Endodermal cell (in vitro differentiated cells): ENCODE measurements at places on chromosomes 1 and 21. TPM values are rescaled to one million over a fixed set of nuclear protein-coding genes. Genes with fewer than 3 reads are reported as not detected.
A peak's percentile ranks its signal among the peaks of the same experiment; 100 is the strongest.

Gene HTR6
- total RNA-seq: 0.18 and 0.31 TPM in 2 replicates

Gene TRIM45
- 13.4 and 14.7 TPM in 2 replicates for total RNA-seq

Gene DPT
- not detected in 2 replicates for total RNA-seq

DNA sequence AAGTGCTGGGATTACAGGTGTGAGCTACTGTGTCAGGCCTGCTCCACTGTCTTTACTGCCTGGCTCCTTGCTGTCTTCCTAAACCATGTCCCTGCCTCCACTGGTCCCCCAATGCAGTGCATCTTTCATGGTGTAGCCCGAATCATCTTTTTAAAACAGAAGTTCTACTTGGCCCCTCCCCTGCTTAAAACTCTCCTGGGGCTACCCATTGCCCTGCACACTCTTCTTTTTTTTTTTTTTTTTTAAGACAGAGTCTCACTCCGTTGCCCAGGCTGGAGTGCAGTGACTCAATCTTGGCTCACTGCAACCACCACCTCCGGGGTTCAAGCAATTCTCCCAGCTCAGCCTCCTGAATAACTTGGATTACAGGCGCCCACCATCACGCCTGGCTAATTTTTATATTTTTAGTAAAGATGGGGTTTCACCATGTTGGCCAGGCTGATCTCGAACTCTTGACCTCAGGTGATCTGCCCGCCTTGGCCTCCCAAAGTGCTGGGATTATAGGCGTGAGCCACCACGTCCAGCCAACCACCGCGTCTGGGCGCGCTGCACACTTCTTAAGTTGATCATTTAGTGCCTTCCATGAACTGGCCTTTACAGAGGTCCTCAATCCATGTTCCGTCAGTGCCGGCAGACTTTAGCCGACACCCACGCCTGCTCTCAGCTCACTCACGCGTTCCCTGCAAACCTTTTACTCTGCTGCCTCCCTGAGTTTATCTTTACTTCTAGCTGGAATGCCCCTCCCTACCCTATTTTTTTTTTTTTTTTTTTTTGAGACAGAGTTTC lies 2.4 kb downstream of the FCN3 start:
- DNase-seq: no peak

- DNase-seq: no peak
Observed at GRCh38 chr1:56357927-56358690, 221.3 kb downstream of the PLPP3 start.

DNA sequence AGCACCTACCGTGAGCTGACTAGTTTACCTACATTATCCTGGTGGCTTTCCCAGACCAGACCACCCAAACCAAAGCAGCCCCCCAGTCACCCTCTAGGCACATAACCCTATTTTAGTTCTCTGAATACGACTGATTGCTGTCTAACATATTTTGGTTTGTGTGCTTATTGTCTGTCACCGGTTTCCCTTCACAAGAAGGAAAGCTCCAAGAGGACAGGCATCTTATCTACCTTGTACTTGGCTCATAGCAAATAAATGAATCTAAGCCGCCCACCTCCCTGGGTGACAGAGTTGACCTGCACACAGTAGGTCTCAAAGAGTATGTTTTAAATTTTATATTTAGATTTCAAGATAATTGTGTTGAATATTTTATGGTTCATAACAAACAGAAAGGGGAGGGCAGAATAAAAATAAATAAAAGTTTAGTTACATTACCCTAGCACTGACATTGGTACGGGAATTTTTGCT lies 904 bp upstream of the PRDX6 start:
- no peak for DNase-seq

DNA sequence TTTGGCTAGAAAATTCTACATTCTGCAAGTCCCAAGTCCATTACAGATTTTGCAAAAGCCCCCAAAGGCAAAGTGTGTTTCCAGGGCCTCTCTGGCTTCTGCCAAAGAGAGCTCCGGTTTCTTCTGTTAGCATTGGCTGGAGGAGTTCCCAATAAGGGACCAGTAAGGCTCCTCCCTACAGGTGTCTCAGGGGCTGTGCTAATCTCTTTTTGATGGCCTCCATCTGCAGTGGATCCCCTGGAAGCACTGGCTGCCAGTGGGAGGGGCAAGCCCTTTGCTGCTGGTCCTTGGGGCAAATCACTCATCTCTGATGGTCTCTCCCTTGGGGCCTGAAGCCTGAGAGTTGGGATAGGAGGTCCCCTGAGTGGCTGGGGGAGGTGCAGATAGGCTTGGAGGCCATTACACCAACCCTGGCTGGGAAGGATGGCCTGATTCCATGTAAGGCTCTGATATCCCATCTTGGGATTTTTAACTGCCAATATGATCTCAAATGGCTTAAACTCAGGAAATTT lies 89.1 kb upstream of the USP24 start:
- peak; percentile 68 for DNase-seq

DNA sequence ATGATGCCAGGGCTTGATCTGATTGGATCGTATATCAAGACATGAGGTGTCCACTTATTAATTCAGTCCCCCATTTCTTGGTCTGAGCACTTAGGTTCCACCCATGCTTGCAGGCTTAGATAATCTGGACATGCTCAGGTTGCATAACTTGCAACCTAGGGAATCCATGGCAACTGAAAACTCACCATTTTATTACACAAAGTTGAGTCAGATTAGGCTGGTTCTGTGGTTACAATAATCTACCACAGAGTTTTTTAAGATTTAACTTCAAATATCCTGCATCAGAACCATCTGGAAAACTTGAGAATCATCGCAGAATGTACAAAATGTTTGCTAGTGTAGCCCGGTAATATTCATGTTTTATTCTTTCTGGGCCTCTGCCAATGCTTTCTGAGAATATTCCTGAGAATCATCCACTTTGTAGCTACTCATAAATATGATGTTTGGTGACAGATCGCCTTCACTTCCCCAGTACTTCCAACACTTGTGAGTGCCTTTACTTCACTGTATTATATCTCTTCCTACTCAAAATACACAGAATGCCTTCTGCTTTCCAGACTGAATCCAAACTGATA lies 707.2 kb upstream of the ADAMTS5 start:
- DNase-seq: no peak

- DNase-seq: no peak
Observed at GRCh38 chr21:34984356-34985058, 64.6 kb downstream of the RUNX1 start.
